ENCODE measurements at places on chromosomes 12 and 14.

- DNase-seq: no peak
Measured at GRCh38 chr12:121709478-121709961, 3.0 kb upstream of the TMEM120B start.

DNA sequence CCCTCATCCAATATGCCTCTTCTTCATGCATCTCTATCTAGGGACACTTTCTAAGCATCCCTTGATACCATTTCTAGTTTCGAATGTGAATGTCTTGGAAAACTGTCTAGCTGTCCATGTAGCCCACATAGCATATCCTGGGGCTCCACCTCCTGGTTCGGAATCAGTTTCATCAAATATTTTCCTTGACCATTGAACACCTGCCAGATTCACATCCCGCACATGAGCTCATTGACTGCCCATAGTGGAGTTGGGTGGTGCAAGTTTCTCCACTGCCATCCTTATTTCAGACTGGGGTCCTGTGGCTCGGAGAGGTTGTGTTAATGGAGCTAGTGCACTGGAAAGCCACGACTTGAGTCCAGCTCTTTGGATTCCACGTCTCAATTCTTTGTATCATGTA is 58.6 kb upstream of the TMEM263 start:
- no peak for DNase-seq

DNA sequence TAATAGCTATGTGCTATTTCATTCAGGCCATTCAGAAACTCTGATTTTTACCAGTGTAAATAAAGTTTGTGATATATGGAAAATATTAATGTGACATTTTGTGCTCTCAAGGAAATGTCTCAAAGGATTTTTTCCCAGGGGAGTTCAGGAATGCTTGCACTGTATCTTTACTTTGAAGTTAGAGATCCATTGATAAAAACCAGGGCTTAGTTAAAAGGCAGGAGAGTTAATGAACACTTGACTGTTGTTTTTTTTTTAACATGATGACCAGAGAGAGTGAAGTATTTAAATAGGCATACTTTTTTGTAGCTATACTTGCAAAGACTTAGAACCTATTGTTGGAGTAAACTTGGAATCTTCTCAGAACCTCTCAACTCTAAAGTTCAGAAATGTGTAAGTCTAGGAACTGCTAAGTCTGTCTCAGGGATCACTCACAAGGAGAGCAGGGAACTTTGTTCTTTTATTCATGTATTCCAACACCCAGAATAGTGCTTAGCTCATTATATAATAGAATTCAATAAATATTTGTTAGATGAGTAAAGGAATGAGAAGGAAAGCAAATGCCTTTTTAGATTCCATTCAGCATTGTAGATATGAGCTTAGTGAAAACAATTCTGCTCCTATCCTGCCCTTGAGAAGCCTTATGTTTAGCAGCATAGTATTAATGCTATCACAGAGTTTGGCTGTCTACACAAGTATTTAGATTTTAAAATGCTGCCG is 117.5 kb downstream of the DAAM1 start:
- DNase-seq: no peak

- DNase-seq: no peak
Measured at GRCh38 chr12:120928864-120929652, 24.9 kb upstream of the SPPL3 start.

DNA sequence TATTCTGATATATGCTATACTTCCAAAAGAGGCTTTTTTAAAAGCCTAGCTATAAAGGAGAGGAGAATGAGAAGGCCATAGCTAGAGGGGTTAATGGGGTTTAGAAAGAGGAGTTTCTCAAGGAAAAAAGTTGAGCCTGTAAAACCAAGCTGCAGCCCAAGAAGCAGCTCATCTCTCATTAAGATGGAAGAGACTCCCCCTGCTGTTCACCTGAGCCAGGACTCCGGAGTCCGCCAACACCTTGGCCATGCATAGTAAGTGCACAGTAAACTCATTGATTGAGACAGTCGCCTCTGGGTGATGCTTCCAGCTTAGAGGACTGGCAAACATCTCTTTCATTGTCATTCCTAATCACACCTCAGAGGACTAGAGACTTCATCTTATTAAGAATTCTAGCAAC is 46.2 kb downstream of the ANO2 start:
- DNase-seq: no peak

DNA sequence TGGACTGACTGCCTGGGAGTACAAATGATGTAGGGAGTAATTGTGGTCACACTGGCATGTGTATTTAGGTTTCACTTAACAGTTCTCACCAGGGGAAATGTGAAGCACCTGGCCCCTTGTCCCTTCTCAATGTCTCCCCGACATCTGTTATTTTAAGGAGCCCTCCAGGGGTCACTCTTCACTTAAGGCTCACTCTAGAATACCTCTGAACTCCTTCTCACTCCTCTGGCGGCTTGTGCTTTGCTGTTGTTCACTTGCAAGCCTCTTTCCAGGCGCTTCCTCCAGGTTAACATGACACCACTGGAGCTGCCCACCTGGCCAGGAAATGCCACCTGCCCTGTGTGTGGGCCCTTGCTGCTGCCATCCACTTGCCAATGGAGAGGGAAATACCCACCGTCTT is 56.5 kb upstream of the GZMB start:
- DNase-seq: no peak

All from left hindlimb (tissue), 1 donor.